NCI-H1694 treated with DMSO at 0.1 percent for 48 hours (cell line): ENCODE measurements at places on chromosomes 12 and 14.

DNA sequence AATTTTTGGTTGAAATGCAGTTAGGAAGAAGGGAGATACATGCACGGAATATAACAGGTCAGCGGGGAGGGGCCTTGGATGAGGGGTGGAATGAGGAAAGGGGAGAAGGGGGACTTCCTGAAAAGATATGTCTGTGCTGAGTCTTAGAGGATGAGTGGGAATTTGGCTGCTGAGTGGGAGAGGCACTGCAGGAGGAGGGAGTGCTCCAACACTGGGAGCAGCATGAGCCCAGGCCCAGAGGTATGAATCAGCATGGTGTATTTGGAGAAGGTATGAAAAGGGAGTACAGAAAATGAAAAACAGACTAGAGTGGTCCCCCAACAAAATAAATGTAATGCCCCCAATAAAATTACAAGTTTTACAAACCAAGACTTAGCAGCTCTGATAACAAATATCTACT, 394.4 kb downstream of the IPO8 start:
- DNase-seq: no peak

GRCh38 chr14:41913398-41913797, 306.7 kb downstream of the LRFN5 start:
- no peak for DNase-seq

- DNase-seq: no peak
Observed at GRCh38 chr14:38505973-38506249, 250.0 kb upstream of the CLEC14A start.

- no peak for DNase-seq
Observed at GRCh38 chr12:3431686-3432085, 59.3 kb upstream of the PRMT8 start.

DNA sequence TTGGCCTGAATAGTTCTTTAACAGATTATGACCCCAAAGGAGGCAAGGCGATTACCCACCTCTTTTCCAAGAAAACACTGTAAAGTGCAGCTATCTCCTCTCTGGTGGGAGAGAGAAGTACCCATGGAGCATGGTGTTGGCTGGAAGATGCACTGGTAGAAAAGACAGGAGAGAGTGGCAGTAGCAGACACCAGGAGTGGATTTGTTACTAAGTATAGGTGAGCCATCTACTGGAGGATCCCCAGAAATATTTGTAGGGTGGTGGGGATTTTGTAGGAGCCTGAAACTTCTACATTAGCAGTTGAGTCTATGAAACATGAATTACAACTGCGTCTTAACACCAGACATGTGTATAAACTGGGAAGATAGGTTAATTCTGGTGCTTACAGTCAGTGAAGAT, 148.0 kb downstream of the SLC38A4 start:
- no peak for DNase-seq

GRCh38 chr12:52673217-52673616, 7.0 kb downstream of the KRT1 start:
- DNase-seq: no peak

DNA sequence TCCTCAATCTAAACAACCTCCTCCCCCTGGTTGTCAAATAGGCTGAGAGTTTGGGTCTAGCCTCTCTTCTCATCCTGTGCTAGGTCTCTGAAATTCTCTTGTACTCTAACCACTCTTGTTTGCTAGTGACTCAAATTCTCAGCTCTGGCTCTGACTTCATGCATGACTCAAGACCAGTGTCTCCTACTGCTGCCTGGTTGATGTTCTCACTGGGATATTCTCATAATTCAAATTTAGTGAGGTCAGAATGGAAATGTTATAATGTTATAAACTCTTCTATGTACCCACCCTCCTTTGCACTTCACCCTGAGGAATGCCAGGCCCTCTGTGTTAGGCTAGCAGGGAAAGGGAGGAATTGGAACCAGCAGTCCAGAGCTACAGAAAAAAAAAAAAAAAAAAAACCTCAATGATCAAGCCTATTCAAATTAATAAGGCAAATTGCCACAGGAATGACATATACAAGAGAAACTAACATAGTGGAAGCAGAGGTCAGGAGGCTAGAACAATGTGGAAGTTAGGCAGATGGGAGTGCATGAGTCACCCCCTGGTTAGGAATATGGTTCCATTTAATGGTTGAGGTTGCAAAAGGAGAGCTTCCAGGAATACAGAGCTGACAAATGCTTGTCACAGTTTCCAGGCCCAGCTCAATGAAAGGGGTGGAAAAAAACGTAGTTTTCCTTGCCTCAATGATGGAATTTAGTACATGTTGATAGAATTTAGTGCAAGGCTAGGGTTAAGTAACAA, 459.5 kb downstream of the RMST start:
- DNase-seq: no peak

DNA sequence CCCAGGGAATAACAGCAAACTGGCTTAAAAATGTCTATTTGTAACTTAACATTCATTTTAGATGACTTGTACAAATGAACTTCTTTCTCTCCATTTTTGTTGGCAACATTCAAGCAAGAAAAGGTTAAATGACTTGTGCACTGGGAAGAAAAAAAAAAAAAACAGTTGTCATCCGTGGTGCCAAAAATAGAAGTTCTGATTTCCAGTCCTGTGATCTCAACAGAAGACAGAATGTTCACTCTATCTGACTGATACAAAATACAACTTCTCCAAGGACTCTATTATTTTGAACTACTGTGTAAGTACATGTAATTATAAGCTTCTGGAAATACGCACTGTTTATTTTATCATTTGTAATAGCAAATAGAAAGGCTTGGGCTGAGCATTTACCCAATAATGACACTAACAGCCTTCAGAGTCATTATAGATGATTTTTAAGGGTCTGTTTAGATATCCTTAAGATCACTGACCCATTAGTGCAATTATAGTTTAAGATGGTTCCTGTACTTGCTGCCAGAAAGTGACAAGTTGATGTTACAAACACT, 59.9 kb downstream of the LIN7A start:
- no peak for DNase-seq

GRCh38 chr12:115990241-115990640, 287.3 kb downstream of the MED13L start:
- no peak for DNase-seq

DNA sequence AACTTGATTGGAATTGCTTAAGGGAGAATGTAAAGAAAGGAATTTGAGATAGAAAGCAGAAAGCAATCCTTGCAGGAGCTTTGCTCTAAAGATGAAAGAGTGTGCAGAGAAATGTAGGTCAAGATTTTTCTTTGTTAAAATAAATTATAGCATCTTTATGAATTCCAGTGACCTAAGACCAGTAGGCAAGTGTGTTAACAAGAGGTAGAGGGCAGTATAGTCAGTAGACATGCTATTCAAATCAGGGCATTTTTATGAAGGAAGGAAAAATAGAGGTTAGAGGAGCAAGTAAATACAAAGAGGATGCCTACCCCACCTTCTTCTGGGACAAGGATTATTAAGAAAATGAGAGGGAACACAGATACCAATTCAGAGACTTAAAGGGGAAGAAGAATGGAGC, 148.5 kb downstream of the PLCZ1 start:
- DNase-seq: no peak

DNA sequence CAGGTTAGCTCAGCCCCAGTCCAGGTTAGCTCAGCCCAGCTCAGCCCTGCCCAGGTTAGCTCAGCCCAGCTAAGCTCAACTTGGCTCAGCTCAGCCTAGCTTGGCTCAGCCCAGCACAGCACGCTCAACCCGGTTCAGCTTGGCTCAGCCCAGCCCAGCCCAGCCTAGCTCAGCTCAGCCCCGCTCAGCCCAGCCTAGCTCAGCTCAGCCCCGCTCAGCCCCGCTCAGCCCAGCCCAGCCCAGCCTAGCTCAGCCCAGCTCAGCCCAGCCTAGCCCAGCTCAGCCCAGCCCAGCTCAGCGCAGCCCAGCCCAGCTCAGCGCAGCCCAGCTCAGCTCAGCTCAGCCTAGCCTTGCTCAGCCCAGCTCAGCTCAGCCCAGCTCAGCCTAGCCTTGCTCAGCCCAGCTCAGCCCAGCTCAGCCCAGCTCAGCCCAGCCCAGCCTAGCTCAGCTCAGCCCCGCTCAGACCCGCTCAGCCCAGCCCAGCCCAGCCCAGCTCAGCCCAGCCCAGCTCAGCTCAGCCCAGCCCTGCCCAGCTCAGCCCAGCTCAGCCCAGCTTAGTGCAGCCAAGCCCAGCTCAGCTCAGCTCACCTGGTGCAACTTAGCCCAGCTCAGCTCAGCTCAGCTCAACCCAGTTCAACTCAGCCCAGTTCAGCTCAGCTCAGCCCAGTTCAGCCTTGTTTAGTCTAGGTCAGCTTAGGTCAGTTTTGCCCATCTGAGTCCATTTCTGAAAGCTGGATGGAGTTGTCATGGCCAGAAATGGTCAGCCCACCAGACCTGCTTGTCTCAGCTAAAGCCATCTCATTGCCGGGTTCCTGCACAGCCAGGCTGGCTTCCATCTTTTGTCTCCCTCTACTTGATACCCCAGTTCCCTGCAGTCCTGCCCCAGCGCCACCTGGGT, 333.6 kb downstream of the TMEM121 start:
- no peak for DNase-seq

DNA sequence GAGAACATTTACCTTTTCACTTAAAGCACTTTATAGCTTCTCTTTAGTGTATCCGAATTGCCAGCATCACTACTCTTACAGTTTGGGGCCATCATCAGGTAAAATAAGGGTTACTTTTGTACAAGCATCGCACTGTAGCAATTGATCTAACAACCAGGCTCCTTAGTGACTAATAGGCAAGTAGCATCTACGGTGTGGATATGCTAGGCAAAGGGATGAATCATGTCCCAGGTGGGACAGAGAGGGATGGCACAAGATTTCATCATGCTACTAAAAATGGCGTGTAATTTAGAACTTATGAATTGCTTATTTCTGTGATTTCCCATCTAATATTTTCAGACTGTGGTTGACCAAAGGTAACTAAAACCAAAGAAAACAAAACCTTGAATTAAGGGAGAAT, 582.3 kb downstream of the KCNH5 start:
- no peak for DNase-seq

DNA sequence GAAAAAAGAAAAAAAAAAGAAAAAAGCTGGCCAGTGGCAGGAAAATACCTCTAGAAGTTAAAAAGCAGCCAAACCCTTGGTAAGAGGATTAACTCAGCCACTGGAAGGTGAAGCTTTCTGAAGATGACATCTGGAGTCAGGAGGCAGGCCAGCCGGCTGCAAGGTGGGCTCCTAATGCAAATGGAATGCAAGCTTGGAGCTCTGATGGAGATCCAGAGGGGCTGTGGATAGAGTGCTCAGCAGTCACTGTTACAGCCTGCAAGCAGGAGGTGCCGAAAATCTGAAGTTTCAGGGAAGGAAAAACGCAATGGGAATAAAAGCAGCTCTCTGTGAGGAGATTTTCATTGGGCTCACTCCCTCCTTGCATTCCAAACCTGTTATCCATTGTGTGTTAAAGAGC, 41.0 kb downstream of the GSC start:
- no peak for DNase-seq

GRCh38 chr12:118150625-118151024, 14.7 kb downstream of the PEBP1 start:
- DNase-seq: no peak

DNA sequence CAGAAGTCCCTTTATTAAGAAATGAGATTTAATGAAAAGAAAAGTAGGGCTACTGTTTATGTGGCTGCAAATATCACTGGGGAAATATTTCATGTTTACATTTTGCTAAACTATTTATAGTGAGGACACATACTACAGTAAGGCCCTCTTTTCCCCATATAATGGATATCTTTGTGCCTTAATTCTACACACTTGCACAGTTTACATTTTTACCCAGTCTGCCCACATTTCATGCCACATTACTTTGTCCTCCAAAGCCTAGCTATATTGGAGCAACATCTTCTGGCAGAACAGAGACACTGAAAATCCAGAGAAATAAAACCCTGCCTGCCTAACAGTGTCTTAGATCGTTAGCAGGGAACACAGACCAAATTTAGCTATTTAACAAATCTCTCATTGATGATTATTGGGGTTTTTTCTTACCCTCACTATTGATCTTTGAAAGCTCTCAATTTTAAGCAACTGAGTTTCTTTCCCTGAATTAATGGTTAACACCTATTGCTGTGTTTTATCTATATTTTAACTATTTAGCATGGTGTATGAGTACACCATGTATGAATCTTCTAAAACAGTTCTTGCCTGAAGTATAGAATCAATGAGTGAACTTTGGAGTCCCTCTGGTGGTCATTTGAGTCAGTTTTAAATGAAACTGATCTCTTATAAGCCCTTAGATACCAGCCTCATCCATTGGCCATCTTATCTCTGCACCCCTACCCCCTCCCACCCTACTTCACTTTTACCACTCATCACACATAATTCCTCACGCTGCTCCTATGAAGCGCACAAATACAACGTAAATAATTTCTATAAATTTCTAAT, 170.2 kb downstream of the BCAT1 start:
- DNase-seq: peak; percentile 53

DNA sequence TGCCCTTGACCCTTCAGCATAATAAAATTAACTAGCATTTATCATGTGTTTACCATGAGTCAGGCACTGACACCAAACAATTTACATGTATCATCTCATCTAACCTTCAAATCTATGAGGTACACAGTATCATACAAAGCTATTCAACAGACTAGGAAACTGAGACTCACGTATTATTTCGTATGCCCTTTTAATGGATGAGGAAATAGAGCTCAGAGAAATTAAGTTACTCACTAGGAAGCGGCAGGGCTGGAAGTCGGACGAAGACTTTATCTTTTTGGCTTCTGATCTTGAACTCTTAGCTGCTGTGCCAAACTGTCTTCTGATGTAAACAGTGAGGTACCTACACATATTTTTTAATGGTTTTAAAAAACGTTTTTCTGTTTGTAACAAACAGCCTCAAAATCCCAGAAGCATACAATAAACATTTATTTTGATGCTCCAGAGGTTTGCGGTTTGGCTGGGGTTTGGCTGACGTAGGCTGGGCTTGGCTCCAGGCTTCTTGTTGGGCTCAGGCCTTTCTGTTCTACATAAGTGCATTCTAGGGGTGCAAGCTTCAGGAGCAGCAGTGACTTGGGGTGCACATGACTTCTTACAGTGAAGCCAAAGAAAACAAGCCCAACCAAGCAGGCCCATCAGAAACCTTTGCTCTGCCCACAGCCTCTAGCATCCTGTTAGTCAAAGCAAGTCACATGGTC, 184.7 kb downstream of the TBX5 start:
- no peak for DNase-seq
